Cortex of kidney (tissue), 1 donor: ENCODE measurements at places on chromosomes 6 and 20.

DNA sequence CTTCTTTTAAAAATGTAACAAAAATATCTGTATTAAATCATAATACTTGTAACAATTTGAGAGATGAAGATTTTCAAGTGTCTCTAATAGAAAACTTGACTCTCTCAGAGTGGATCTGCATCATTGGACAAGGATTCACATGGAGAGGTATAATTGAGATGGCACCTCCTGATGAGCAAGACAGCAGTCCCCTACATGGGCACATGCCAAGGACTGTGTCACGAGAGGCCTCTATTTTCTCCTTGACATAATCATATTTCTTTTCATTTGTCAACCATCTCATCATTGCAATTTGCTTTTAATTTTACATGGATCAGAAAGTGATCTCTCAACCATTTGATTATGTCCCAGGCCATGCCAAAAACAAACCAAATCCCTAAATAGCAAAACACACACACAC is 206.8 kb upstream of the THEMIS start:
- DNase-seq, result no peak

- DNase-seq, result no peak
These were observed 25.4 kb upstream of the FOXF2 start for GRCh38 chr6:1363729-1364572.

DNA sequence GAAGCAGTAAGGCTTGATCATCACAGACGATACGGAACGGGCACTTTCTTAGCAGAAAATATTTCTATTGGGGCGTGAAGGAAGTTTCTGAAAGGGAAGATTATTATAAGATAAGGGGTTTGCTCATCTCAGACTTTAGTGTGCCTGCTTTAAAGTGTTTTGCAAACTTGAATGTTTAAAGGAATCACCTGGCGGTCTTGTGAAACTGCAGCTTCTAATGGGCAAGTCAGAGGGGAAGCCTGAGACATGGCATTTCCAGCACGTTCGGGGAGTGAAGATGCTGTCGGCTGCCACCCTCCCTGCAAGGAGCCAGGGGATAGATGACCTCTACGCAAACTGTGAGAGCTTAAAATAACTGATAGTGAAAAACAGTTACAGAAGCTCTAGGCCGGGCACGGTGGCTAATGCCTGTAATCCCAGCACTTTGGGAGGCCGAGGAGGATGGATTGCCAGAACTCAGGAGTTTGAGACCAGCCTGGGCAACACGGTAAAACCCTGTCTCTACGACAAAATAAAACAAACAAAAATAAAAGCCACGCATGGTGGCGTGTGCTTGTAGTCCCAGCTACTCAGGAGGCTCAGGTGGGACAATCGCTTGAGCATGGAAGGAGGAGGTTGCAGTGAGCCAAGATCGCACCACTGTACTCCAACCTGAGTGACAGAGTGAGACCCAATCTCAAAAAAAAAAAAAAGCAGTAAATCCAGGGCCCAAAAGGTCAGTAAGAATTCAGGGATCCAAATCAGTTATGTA is 2.3 kb upstream of the KIF16B start:
- no peak for DNase-seq

DNA sequence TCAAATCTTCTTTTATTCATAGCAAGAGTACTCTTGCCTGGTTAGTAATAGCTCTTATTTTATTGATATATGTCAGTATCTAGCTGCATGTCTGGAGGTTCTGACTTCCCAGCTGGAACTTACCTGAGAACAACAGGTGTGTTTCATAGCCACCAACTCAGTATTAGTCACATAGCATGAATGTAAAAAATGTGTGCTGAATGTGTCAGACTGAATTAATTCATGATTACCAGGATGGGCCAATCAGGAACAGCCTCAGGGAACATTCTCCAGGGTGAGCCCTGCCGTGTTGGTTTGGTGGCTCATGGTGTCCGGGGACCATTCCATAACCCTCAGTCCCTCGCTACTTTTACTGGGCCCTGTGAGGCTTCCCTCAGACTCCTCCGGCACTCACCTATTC is 99.7 kb downstream of the TULP4 start:
- no peak for DNase-seq

- DNase-seq, result no peak
These were observed 62.3 kb downstream of the FKBP5 start for GRCh38 chr6:35626401-35626800.

DNA sequence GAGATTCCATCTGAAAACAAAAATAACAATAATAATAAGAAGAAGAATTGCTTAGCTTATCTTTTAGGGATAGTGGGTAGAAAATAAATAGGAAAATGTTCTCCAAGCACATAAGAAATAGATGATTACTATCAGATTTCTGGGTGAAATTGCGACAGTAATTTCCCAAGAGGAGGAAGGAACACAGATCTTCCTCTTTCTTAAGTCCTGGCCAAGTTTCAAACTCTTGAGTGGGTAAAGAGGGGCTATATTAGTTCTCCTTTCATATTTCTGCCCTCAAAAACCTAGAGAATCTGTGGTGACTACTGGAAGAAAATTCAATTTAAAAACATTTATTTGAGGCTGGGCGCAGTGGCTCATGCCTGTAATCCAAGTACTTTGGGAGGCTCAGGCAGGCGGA is 63.7 kb downstream of the PHACTR2 start:
- DNase-seq, result no peak

DNA sequence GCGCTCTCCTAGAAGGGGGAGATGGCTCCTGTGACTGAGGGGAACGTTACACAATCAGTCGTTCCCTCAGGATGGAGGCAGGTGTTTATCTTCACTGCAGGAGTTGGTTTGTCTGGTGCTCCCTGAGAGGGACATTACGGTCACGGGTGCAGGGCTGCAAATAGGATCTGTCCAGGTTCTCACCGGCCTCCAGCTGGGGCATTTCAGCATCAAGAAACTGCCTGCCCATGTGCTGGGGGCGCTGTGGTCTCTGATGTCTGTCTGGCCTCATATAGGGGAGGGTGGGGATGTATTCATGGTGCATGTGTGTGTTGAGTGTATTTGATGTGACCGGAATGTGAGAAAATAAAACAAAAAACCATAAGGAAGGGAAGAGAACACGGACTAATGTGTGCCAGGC is 77.1 kb downstream of the TBC1D7 start:
- DNase-seq, result no peak

DNA sequence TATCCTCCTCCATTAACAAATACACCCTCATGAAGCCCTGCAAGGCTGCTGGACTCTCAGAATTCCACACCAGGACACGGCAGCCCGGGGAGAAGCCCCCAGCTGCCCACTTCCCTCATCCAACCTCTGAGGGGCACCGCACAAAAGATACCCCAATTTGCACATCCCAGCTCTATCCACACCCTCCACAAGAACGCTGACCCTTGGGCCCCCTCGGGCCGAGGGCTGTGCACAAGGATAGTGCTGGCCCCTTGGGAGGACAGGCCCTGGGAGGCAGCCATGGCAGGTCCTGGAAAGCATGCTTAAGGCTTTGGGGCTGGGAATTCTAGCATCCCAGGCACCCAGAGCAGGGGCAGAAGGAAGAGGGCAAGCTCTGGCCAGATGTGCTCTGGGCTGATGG is 112.8 kb upstream of the PRND start:
- DNase-seq, result no peak

DNA sequence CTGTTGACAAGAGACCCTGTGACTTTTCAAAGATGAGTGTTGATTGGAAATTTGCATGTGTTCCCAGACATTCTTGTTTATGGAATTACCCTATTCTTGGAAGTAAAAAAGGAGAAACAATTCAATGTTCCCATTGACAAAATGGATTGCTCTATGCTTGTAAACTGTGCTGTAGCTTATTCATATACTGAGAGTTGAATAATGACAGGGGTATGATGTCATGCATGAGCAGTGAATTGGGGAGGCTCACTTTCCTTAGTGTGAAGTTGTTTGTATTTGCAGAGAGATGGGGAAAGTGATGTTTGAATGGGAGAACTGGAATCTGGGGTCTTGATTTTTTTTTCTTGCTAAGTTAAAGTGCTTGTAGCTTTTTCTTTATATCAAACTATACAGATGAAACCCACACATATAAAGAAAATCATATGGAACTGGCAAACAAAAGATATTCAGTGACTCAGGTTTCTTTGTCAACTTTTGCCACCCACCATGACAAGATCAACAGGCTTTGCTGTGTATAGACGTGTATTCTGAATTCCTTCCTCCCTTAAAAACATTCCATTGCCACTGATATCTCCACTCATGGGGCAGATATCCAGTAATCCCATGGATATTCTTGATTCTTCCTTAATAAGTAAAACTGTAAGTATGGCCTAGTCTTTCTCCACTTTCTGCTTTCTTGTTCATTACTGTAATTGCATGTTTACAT is 97.8 kb upstream of the JAG1 start:
- no peak for DNase-seq

GRCh38 chr20:39853636-39854035 is 835.4 kb downstream of the MAFB start:
- DNase-seq, result no peak

- no peak for DNase-seq
These were observed 251.6 kb upstream of the TAB2 start for GRCh38 chr6:149065658-149066556.

DNA sequence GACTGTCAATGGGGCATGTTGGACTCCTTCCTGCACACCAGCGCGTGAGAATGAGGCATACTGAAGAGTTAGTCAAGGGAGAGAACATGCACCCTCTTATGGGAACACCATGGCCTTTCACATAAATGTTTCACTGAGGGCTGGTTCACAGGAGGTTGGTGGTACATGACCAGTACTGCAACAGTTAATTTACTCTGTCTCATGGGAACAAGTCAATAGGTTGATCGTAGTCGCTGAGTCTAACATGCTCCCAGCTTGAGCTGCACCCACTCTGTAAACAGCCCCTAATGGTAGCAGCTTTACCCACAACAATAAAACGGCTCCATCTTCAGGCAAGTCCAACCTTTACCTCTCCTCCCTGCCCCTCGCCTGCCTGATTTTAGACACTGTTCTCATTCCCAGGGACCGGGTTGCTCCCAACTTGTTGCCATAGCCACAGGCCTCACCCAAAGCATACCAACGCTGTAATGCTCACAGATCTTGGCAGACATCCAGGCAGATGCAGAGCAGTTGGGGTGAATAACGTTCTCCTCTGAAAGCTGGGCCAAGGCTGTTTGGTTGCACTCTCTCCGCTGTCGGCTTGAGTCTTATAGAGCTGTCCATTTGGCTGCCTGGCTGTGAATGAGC is 111.3 kb downstream of the LY86 start:
- no peak for DNase-seq

- DNase-seq, result no peak
These were observed 665.5 kb downstream of the BCKDHB start for GRCh38 chr6:80771941-80772340.

GRCh38 chr6:48098923-48099322 is 12.1 kb downstream of the PTCHD4 start:
- DNase-seq, result no peak

DNA sequence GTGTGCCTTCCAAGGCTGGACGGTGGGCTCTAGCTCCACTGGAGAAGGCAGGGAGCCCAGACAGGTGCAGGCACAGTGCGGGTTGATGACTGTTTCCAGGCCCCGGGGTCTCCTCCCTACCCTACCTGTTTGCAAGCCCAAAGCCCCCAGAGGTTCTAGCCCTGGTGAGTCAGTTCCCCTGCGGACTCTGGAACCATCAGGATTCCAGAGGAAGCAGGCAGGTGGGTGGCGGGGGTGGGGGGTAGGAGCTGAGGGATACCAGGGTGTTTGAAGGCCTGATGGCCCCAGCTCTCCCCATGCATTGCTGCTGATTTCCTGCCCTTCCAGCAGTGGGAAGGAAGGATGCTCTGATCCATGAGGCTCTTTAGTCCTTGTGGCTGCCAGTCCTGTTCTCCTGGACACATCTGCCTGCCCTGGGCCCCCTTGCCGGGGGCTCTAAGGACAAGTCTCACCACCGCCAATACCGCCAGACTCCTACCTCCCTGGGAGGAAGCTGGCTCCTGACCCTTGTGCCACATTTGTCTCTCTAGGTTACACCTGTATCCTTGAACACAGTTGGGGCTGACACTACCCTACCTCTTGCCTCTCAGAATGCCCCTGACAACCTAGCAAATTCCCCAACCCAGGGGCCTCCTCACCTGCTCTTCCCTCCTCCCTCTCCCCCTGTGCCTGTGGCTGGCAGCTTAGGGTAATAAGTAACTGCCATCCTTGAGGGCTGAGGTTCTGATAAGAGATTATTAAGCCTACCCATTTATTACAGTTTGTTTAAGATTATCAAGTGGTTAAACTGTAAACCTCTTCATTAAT is 21.7 kb downstream of the KCNK5 start:
- no peak for DNase-seq

DNA sequence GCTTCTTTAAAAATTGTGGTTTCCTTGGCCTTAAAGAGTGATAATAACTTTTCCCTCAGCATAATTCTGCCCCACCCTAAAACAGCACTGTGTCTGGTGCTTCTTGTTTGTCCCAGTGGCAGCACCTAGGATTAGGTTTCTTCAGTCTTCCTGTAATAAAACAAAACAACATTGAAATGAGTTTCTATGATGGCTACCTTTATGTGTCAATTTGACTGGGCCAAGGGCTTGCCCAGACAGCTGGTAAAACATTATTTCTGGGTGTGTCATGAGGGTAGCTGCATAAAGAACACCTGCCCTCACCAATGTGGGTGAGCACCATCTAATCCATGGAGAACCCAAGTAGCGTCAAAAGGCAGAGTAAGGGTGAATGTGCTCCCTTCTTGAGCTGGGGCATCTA is 117.8 kb downstream of the QRSL1 start:
- no peak for DNase-seq

GRCh38 chr20:57259121-57259937 is 7.1 kb downstream of the BMP7 start:
- DNase-seq, result no peak
